ENCODE measurements at places on chromosomes 7 and 10.

DNA sequence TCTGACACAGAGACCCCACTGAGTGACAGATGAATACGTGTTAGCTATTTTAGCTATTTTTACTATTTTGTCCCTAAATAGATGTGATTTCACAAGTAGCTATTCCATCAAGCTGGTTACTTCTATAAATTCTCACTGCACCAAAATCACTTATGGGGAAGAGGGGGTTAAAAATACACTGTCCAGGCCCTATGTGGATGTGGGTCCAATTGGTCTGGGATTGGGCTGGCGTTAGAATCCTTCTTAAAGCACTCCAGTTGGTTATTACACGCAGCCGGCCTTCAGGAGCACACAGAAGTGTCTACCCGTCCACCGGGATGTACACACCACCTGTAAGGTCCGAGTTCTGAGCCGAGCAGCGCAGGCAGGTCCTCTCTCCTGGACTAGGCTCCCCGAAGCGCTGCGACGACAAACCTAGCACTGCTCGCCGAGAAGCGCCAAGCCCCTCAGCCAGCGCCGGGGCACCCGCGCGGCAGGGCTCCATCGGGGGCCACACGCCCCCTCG, 222.3 kb upstream of the MKLN1 start:
- DNase-seq: no peak

DNA sequence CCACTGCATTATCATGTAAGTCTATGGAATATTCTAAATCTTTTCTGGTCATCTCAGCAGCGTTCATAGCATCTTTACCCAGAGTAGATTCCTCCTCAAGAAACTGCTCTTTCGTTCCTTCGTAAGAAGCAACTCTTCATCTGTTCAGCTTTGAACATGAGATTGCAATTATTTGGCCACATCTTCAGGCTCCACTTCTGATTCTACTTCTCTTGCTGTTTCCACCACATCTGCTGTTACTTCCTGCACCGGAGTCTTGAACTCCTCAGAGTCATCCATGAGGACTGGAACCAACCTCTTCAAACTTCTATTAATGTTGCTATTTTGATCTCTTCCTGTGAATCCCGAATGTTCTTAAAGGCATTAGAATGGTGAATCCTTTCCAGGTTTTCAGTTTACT, 12.7 kb downstream of the CHST12 start:
- no peak for DNase-seq

DNA sequence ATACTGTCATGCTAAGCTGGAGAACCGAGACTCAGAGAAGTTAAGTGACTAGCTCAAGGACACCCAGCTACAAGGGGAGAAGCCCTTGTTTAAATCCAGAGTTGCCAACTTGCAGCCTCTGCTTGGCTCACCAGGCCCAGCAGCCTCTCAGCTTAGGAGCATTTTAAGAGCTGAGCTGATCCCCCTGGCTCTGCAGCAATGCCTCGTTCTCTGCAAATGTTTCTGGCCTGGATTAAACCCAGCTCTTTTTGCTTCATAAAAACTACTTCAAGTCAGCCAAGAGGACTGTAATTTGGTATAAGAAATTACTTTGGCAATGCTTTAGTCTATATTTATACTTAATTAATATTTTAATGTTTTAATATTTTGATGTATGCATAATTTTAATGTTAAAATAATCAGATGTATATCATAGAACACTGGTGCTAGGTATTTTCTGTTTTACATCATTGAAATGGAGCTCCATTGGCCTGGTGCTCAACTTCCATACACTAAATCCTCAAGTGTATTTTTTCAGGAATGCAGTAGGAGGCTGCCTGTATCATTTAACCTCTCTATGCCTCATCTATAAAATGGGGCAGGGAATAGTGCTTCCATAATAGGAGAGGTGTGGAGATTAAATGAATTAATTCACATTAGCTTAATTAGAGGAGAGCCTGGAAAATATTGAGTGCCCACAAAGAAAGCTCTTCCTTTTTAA, 184.2 kb downstream of the EMX2 start:
- DNase-seq: no peak

- no peak for DNase-seq
Measured at GRCh38 chr7:130181263-130181605, 24.0 kb downstream of the TMEM209 start.

- DNase-seq: no peak
Measured at GRCh38 chr10:19500959-19501358, 315.3 kb upstream of the PLXDC2 start.

- DNase-seq: no peak
Measured at GRCh38 chr7:50425318-50425717, 24.8 kb downstream of the FIGNL1 start.

DNA sequence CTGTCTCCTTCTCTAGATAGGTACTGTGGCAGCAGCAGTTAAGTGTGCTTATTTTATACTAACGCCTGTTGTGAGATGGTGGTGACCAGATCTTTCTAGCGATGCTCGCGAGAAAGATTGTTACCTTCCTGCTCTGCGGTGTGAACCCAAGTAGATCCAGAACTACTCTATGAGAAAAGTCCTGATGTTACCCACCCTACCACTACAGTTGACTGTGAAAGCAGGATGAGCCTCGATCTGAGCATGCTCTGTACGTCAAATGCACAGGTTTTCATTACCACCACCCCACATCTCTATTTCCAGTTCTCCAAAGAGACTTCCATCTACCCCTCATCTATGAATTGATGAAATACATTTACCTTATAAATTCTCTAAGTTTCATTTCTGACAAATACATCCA, 64.6 kb upstream of the KCTD7 start:
- no peak for DNase-seq

DNA sequence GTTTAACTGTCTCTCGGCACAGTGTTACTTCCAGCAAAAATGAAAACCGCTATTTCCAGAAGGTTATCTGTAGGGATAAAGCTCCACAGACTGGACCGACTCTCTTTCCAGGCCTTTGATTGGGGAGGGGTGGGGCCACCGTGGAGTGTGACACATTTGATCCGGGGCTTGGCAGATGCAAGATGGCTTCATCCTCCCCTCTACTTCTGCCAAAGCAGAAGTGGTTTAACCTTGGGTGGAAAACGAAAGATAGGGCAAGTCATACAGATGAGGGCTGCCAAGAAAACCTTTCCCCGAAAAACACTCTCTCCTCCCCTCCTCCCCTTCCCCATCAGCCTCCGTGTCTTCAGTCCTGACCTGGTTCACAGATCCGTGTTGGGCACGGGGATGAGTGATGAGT, 139.7 kb upstream of the SH2B2 start:
- no peak for DNase-seq

- DNase-seq: no peak
Measured at GRCh38 chr10:96794836-96795733, 37.0 kb upstream of the LCOR start.

DNA sequence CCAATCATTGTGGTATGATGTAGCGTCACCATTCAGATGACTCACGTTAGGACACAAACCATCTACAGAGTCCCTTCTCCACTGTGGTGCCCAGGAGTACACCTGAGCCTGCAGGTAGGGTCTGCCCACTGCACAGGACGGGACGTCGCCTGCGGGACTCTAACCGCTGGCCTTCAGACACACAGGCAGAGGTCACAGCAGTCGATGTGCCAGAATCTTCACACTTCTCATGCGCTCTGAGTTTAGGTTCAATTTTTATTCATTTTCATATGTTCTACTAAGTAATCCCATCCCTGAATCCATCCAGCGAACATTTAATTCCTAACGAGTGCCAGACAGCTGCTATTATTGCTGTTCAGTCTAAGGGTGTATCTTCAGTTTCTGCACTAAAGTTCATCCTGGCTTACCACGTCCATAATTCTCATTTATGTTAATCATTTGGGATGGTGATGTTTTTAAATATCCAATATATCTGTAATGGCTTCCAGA, 73.3 kb downstream of the CXCL12 start:
- DNase-seq: no peak

DNA sequence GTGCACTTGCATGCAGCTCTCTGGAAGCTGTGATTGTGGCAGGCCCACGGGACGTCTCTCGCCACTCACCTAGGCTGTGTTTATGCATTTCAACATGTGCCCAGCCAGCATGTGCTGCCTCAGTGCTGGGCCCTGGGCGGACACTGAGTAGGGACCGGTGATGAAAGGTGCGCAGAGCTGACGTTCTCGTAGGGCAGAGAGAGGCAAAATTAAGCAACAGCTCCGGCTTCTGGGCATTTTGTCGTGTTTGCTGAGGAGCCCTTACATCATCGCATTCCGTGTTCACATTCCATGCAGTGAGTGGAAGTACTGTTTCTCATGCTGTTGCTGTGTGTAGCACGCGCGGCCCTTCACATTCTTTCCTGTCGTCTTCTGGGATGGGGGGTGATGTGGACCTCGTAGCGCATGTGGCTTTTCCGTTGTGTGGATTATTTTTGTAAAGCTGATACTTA, 50.5 kb downstream of the PRF1 start:
- no peak for DNase-seq

- DNase-seq: no peak
Measured at GRCh38 chr10:105674448-105674847, 1033.4 kb downstream of the SORCS3 start.
